ENCODE measurements at places on chromosomes 16 and 17.

DNA sequence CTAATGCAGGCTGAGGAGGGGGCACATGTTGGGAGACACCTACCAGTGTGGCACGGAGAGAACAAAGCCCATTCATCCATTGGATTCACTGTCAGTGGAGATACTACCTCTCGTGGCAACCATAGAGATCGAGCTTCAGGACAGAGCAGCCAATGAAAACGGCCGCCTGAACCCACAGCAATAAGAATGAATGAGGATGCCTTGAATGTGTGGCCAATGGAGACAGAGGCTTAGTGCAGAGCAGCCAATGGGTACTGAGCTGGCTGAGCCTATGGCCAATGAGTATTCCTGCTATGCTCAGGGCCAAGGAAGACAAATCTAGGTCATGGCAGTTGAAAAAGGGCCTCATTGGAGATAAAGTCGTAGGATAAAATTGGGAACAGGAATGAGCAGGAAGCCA lies 10.9 kb downstream of the ARHGEF15 start:
- DNase-seq = no peak

DNA sequence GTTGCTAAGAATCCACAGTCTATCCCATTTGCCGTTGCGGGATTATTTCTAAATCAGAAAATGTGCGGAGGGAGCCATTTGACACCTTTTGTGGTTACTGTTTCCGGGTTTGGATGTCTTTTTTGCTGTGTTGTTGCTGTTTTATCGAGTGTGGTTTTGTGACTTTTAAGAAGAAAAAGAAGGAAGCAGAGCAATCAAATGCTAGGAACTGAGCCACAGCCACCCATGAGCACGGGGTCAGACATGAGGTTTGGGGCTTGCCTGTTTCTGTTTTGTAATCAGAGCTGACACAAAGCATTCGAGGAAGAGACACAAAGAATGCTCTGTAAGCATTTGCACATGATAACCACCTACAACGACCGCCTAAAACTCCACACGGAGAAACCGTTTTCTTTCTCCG lies 53.1 kb upstream of the CHMP6 start:
- DNase-seq = no peak

DNA sequence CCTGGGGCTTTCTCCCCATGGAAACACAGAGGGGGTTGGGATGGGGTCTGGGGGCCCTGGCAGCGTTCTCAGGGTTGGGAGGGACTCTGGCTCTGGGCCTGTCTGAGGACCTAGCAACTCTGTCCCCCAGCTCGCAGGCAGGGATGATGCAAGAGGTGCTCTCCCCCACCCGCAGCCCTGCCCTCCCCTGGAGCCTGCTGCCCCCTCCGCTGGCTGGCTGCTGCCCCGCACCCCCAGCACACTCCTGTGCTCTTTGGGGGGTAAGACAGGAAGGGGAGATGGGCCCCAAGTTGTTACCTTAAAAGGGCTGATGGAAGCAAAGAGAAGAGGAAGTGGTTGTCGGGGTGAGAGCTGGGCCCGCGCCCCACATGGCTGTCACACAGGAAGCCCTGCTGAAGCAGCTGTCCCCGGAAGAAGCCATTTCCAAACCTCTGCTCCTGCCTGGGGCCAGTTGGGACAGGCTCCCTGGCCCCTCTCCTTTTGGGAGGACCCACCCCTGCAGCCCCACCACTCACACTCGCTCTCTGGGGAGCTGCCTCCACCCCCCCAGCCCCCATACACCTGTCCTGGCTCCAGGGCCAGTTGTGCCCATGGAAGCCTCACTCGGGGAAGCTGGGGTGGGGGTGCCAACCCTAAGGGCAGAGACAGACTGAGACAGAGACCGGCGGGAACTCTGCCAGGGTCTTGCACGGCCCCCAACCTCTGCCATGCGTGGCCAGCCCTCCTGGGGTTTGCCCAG lies 2.5 kb downstream of the CORO1A start:
- DNase-seq = no peak

DNA sequence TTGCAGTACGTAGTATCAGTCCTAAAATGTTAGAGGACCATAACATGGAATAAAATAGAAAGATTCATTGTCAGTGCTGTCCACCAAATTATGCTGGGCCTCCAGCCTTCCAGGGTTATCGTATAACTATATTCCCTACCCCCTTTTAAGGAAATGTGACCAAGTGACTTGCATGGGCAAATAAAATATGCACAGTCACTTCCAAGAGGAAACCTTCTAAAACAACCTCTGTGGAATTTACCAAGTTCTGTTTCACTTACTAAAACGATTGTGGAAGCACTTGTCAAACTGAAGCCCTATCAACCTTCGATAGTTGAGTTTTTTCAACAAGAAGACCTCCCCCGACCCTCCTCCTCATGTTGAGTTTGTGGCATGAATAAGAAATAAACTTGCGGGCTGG lies 345.4 kb upstream of the C16orf82 start:
- no peak for DNase-seq

DNA sequence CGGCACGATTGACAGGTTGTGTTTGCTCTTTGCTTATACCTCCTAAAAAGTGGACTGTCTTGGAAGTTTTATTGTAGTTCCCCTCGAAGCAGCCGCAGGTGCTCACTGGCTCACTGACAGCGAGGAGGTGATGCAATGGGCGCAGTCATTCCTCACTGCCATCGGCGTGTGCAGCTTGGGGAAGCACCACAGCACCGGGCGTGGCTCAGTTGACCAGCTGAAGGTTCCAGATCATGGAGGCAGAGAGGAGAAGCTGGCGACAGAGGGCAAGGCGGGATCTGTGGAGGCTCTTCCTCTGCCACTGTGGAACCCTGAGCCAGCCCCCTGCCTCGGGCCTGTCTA lies 72.1 kb upstream of the TNRC6C start:
- no peak for DNase-seq

GRCh38 chr16:76478105-76478504 lies 200.9 kb downstream of the CNTNAP4 start:
- DNase-seq = no peak

All from caudate nucleus (tissue), 63 donors.